NCI-H510A treated with DMSO at 0.1 percent for 48 hours (cell line): ENCODE measurements at places on chromosomes 3 and 15.

DNA sequence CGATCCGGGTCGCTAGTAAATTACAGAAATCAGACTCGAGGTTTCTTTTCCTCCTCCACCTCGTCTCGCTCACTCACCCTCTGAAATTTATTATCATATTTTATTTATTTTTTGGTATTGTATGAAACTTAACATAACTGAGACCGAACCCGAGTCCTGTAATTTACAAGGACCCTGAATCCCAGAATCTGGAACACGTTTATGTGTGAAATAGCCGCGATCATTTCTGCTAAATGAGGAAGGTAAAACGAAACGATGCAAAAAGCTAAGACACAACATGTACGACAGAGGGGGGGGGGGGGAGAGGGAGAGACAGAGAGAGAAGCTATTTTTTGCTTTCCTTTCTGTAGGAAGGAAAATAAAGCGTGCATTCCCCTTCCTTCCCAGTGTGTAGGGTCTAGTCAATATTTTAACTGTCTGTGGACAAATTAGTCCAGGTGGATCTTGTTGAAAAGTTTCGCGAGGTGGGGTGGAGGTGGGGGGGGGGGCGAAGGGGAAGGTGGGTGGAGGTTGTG is 1.6 kb downstream of the BBX start:
- no peak for DNase-seq

DNA sequence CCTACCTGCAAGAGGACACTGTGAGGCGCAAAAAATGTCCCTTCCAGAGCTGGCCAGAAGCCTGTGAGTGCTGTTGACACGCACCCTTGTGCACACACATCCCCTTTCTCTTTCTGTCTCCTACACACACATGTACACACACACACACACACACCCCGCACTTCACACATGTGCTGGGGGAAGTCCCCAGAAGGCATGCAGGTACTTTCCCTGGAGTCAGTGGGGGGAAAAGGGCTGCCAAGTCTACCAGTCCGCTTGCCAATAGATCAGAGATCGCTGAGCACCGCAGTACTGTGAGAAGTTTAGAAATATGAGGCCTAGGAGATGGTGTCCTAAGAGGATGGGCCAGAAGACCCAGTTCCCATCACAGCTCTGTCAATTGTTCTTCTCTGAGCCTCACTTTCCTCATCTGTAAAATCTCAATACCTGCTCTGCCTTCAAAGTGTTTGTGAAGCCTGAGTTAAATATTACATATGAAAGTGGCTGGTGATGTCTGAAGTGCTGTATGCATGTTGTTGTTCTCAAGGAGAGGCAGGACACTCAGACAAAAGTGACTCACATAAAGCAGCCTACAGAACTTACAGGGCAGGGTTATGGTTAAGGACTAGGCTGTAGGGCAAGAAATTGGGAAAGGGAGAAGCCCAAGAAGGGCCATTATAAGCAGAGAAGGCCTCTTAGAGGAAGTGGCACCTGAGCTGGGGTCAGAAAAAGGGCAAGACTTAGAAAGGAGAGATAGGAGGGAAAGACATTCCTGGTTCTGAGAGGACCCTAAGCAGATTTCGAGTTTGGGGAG is 6.8 kb downstream of the IL17RE start:
- no peak for DNase-seq

DNA sequence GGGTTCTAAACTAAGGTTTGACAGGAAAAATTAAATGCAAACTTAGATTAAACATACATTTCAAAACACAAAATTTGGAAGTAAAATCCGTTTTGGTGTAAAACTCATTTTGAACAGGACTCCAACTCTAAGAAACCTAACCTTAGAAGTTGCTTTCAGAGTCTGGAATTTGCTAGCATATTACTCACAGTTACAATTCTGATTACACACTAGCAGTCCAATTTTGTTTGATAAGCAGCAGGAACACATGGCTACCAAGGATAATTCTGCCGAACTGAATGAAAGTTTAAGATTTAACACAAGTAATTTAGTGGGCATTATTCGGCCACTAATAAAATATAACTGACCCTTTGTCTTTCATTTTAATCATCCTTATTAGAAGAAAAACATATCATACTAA is 49.6 kb downstream of the FRMD5 start:
- DNase-seq: no peak

GRCh38 chr3:155890671-155891190 is 20.3 kb downstream of the GMPS start:
- DNase-seq: no peak

- DNase-seq: peak; percentile 18
Observed at GRCh38 chr15:29925227-29926082, 103.2 kb upstream of the TJP1 start.

GRCh38 chr3:162491952-162492351 is 995.3 kb downstream of the OTOL1 start:
- DNase-seq: no peak

DNA sequence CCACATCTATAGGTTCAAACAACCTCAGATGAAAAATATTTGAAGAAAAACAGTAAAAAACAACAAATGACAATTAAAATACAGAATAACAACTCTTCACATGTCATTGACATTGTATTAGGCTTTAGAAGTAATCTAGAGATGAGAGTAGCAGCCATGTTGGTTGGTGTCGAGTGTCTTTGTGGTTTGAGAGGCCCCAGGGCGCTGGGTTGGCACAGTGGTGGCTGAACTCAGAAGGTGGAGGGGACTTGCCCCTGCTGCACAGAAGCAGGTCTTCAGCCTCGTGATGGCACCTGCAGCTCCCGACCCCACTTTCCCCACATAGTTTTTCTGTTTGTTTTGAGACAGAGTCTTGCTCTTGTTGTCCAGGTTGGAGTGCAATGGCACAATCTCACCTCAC is 187.2 kb downstream of the OSBPL10 start:
- no peak for DNase-seq

- no peak for DNase-seq
Observed at GRCh38 chr15:64430000-64430735, 30.2 kb upstream of the ZNF609 start.

GRCh38 chr3:58858126-58858525 is 191.6 kb upstream of the FAM3D start:
- DNase-seq: no peak

DNA sequence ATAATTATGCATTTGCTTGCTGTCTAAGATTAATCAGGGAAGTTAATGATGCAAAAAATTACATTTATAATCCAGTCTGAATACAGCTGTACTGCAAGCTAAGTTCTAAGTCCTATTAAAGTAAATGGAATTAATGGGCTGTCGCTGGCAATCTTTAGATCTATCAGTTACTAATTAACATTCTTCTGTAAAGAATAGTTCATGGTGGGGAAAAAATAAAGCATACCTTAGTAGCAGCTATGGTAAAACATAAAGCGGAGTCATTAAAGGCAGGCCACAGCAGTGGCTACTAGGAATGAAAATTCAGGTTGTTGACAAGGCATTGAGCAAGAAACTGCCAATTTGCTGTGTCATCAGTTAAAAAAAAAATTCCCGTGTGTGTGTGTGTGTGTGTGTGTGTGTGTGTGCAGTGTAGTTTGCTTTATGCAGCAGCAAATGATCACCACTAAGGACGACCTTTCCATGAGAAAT is 129.8 kb downstream of the ZNF385D start:
- DNase-seq: no peak

GRCh38 chr15:89419370-89419984 is 76.9 kb downstream of the RHCG start:
- DNase-seq: no peak

GRCh38 chr3:186871403-186871924 is 29.0 kb downstream of the ADIPOQ start:
- DNase-seq: no peak

- peak; percentile 47 for DNase-seq
Observed at GRCh38 chr3:176167272-176167671, 1030.0 kb downstream of the TBL1XR1 start.

GRCh38 chr15:61186905-61187741 is 42.0 kb downstream of the RORA start:
- peak; percentile 48 for DNase-seq
